ENCODE measurements at places on chromosomes 6 and 20. TPM values are rescaled to one million over a fixed set of nuclear protein-coding genes. Genes with fewer than 3 reads are reported as not detected.

Gene LTB
- not detected for total RNA-seq

Gene PM20D2
- 8.1 TPM for total RNA-seq

Gene DZANK1
- 3.2 TPM for total RNA-seq

Gene TBX18
- 9.1 TPM for total RNA-seq

Gene CLDN20
- not detected for total RNA-seq

Gene TSHZ2
- total RNA-seq: 0.12 TPM

Gene RHAG
- not detected for total RNA-seq

Gene RIPPLY2
- not detected for total RNA-seq

Gene SLC26A8
- not detected for total RNA-seq

Gene SPATA25
- 0.98 TPM for total RNA-seq

Gene CCDC170
- total RNA-seq: not detected

Gene OR2H1
- total RNA-seq: not detected

Gene STX11
- total RNA-seq: 0.96 TPM

Gene RNF182
- 17.0 TPM for total RNA-seq

Gene DEFB113
- not detected for total RNA-seq

Gene FARS2
- total RNA-seq: 21.9 TPM

Gene PPP1R11
- total RNA-seq: 65.1 TPM

Gene OARD1
- 26.1 TPM for total RNA-seq

Gene PLCB4
- total RNA-seq: 5.3 TPM

Gene PI16
- total RNA-seq: not detected

Gene TMEM217
- 0.78 TPM for total RNA-seq
